ENCODE measurements at places on chromosomes 1 and 21. TPM values are rescaled to one million over a fixed set of nuclear protein-coding genes. Genes with fewer than 3 reads are reported as not detected.

DNA sequence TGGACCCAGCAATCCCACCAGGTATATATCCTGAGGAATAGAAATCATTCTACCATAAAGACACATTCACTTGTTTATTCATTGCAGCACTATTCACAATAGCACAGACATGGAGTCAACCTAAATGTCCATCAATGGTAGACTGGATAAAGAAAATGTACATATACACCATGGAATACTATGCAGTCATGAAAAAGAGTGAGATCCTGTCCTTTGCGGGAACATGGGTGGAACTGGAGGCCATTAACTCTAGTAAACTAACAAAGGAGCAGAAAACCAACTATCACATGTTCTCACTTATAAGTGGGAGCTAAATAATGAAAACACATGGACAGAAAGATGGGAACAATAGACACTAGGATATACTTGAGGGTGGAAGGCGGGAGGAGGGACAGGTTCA lies 36.1 kb upstream of the PRKACB start:
- H3K36me3 ChIP-seq: peaks cover 8% of the 10 kb centered on the region
- H3K4me3 ChIP-seq: no peak overlapping the region
- H3K27me3 ChIP-seq: no peaks in the 10 kb centered on the region
- H3K4me1 ChIP-seq: peaks cover 4% of the 10 kb centered on the region
- DNase-seq: no peak
- H3K27ac ChIP-seq: no peak overlapping the region

GRCh38 chr1:27658951-27659496 lies 13.0 kb downstream of the IFI6 start:
- H3K36me3 ChIP-seq: no peaks in the 10 kb centered on the region
- H3K27ac ChIP-seq: peak overlapping the region; percentile 92
- H3K27me3 ChIP-seq: no peaks in the 10 kb centered on the region
- peak; percentile 74 for DNase-seq

DNA sequence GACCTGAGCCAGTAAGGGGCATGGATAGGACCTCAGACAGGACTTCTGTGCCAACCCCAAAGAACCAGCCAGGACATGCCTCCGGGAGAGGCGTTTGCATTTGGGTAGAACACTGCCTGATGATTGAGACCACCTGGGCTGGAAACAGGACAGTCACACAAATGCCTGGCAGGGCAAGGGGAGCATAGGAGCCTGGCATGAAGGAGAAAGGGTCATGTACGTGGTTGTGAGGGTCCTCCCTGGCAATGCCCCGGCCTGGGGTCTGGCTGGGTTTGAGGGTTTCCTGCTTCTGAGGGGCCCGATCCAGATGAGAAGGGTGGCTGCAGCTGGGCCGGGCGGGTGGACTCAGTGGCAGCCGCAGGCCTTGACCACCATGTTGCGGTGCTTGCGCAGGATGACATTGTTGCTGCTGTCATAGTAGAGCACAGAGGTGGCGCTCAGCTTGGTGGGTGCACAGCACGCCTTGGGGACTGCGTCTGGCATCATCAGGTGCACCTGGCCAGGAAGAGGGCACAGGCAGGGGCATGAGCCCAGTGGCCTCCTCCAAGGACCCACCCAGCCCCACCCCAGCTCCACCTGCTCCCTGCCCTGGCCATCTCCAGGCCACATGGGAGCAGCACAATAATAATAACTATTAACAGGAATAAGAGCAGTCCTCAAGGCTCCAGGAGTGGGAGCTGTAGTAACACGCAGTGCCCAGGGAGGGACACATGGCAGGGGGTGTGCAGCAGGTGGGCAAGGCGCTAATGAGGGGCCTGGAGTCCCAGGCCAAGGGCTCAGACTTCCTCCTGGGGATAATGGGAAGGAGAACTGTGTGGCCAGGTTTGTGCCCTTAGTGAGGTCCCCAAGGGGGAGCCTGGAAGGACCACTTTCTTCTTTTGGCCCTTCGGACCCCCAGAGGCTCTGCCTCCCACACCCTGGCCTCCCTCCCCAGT lies 10.8 kb downstream of the OXCT2 start:
- no peaks in the 10 kb centered on the region for H3K27me3 ChIP-seq
- no peak for DNase-seq
- H3K27ac ChIP-seq: no peak overlapping the region
- H3K36me3 ChIP-seq: peaks cover 18% of the 10 kb centered on the region

DNA sequence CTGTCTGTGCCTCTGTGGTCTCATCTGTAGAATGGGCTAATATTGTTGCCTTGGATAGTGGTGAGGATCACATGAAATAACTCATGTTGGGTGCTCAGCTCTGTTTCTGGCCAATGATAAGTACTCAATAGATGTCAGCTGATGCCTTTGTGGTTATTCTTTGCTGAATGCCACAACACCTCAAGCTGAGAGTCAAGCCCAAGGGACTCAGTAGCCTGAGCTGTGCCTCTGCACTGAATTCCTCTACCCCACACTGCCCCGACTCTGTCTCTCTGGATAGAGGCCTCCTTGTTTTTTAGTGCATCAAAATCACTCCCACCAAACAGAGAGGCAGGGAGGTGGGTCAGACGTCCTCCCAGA lies 196.1 kb upstream of the VAMP3 start:
- H3K27ac ChIP-seq: no peak overlapping the region
- no peaks in the 10 kb centered on the region for H3K36me3 ChIP-seq
- no peaks in the 10 kb centered on the region for H3K27me3 ChIP-seq
- no peaks in the 10 kb centered on the region for H3K4me1 ChIP-seq

GRCh38 chr1:14954210-14954609 lies 199.3 kb upstream of the TMEM51 start:
- H3K4me1 ChIP-seq: no peaks in the 10 kb centered on the region
- no peak overlapping the region for H3K27ac ChIP-seq
- H3K4me3 ChIP-seq: no peak overlapping the region
- no peaks in the 10 kb centered on the region for H3K36me3 ChIP-seq
- no peaks in the 10 kb centered on the region for H3K27me3 ChIP-seq
- no peak for DNase-seq

DNA sequence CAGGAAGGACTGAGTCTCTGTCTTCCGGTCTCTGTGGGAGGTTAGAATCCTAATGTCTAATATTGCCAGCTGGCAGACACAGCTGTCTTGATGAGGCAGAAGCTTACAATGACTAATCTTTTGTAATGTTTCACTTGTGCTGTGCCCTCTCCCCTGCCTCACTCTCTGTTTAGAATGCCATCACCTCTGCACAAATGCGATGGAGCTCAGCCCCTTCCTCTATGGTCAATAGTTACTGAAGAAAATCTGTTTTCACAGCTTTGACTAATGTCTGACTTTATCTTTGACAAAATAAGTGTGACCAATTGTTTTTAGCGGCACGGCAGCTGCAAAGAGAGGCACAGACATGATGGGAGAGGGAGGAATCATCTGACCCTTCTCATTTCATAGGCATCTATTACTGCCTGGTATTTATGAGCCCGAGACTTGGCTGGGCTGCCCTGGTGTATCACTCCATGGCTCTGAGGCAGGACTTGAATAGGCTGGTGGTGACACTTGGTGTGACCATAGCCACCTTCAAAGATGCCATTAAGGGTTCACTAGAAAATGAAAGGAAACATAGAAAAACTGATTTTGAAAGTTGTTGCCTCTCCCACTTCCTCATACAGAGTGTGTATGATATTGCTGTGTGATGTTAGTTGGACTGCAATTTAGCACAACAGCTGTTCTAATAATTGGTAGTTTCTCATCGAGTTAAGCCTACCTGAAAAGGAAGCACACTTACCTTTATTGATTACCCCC lies 163.2 kb upstream of the NBPF11 start:
- H3K36me3 ChIP-seq: no peaks in the 10 kb centered on the region
- H3K4me3 ChIP-seq: no peak overlapping the region
- H3K4me1 ChIP-seq: peaks cover 25% of the 10 kb centered on the region
- DNase-seq: no peak
- peaks cover 41% of the 10 kb centered on the region for H3K27me3 ChIP-seq

DNA sequence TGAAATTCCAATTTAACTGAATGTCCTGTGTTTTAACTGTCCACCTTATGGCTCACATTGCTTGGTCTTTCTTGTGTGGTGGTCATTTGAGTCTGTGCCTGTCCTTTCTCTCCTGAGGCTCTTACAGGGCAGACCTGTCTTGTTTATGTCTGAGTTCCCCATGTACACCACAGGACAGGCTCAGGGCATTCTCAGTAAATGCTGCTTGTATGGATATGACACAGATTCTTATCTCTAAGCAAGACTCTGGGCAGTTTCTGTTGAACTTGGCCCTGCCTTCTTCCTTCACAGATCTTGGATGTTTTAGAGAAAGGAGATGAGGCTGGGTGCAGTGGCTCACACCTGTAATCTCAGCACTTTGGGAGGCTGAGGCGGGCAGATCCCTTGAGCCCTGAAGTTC lies 159.1 kb upstream of the CSF3R start:
- no peak for DNase-seq
- H3K4me3 ChIP-seq: no peak overlapping the region
- H3K4me1 ChIP-seq: no peaks in the 10 kb centered on the region
- H3K36me3 ChIP-seq: no peaks in the 10 kb centered on the region
- peaks cover 1% of the 10 kb centered on the region for H3K27me3 ChIP-seq

DNA sequence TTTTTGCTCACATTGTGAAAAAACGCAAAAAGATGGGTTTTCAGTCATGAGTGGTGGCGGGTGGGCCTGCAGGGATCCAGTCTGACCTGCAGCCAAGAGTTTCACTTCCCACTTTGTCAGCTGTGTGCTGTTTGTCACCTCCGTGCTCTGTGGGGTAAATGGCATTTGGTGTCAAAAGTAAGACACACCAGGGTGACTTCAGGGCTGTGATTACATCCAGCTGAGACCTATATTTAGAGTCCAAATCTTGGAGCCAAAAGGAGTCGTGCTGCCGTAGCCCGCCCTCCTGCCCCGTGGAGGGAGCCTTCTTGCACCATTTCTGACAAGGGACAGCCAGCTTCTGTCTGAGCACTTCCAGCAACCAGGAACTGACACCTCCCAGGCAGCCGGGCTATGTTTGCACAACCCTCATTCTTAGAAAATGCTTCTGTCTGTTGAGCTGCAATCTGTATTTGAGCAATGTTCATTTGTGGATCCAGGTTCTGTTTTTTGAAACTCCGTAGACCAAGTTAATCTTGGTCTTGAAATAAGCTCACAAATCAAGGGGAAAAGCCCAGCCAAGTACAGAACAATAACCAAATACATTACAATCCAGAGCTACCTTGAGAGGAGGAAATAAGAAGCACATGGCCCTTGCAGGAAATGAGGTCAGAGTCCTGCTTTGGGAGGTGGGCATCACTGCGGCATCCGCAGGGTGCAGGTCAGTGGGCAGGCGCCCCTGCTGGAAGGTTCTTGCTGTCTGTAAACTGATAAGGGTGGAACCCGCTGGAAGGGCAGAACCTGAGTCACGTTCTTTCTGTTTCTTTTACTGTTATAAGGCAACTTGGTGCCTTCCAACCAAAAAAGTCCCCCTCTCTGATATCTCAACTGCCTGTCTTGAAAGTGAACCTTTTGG lies 14.4 kb downstream of the ABCG1 start:
- H3K4me3 ChIP-seq: peak overlapping the region; percentile 73
- H3K36me3 ChIP-seq: peaks cover 16% of the 10 kb centered on the region
- peak overlapping the region; percentile 97 for H3K27ac ChIP-seq
- peak; percentile 95 for DNase-seq
- no peaks in the 10 kb centered on the region for H3K27me3 ChIP-seq

GRCh38 chr1:24771574-24771973 lies 26.3 kb downstream of the CLIC4 start:
- H3K4me1 ChIP-seq: peaks cover 10% of the 10 kb centered on the region
- H3K27me3 ChIP-seq: no peaks in the 10 kb centered on the region
- DNase-seq: no peak
- no peaks in the 10 kb centered on the region for H3K36me3 ChIP-seq

DNA sequence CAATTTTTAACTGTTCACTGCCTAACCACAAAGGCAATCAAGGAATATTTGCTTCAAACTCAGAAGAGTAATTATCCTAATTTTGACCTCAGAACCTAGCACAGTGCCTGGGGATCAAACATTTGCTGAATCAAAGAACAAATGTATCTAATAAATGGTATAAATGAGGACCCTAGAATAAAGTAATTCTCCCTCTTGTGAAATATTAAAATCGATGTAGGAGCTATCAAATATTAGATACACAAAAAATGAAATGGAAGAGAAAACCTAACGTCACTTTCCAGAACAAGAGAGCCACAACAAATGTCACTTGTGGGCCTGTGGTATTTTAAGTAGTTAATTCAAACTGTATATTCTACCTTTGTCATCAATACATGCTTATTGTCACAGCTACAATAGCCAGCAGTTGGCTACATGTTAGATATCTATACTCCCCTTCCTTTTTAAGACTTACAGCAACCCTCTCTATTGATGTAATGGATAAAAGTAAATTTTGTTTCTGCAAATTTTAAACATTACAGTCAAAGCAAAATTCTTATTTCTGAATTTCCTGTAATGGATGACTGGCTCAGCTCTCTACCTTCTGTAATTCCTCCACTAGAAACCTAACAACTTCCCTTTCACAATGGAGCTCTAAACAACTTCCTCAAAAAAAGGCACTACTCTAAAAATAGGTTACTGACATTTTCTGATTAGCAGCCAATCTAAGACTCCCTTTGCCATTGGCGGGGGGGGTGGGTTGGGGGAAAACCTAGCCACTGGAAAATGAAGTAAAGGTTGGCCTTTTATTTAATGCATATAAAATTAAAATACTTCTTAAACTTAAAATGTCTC lies 37.6 kb downstream of the PUM1 start:
- peaks cover 46% of the 10 kb centered on the region for H3K36me3 ChIP-seq
- no peak for DNase-seq
- no peaks in the 10 kb centered on the region for H3K27me3 ChIP-seq
- peak overlapping the region; percentile 76 for H3K27ac ChIP-seq
- H3K4me3 ChIP-seq: no peak overlapping the region

- H3K27ac ChIP-seq: no peak overlapping the region
- no peaks in the 10 kb centered on the region for H3K36me3 ChIP-seq
- H3K27me3 ChIP-seq: peaks cover 22% of the 10 kb centered on the region
- no peak for DNase-seq
- H3K4me1 ChIP-seq: peaks cover 2% of the 10 kb centered on the region
Observed at GRCh38 chr1:159941591-159942560, 3.5 kb downstream of the IGSF9 start.

- no peaks in the 10 kb centered on the region for H3K4me1 ChIP-seq
- H3K4me3 ChIP-seq: no peak overlapping the region
- H3K27me3 ChIP-seq: peaks cover 4% of the 10 kb centered on the region
- H3K27ac ChIP-seq: no peak overlapping the region
- H3K36me3 ChIP-seq: no peaks in the 10 kb centered on the region
Observed at GRCh38 chr1:200179126-200179780, 151.7 kb downstream of the NR5A2 start.

GRCh38 chr1:199041173-199041914 lies 402.5 kb downstream of the PTPRC start:
- peaks cover 4% of the 10 kb centered on the region for H3K27me3 ChIP-seq
- peak overlapping the region; percentile 20 for H3K4me3 ChIP-seq
- H3K27ac ChIP-seq: peak overlapping the region; percentile 75

DNA sequence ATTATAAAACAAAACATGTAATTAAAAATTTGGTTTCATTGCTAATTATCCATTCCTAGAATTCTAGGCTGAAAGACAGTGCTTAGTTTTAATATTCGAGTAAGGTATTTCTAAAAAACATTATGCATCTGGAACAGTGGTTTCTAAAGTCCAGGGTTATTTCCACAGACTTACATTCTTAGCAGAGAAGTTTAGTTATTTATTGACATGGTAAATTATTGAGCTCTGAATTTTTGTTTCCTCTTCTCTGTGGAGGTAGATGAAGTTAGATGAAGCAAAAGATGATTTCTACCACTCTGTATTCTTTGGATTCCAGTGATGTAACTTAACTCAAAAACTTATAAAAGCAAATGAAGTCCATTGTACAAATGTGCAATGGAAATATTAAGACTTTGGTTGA lies 709.4 kb downstream of the MRPL39 start:
- no peaks in the 10 kb centered on the region for H3K27me3 ChIP-seq
- H3K36me3 ChIP-seq: no peaks in the 10 kb centered on the region
- no peak for DNase-seq
- H3K4me1 ChIP-seq: no peaks in the 10 kb centered on the region
- no peak overlapping the region for H3K27ac ChIP-seq
- H3K4me3 ChIP-seq: no peak overlapping the region

Gene TCEA3
- total RNA-seq: 7.0 TPM

Gene ADORA1
- total RNA-seq: not detected

Gene RUNX1
- 18.7 TPM for total RNA-seq

Gene TEX38
- not detected for total RNA-seq

Gene IL20
- not detected for total RNA-seq
